ENCODE measurements at places on chromosomes 13 and 19. TPM values are rescaled to one million over a fixed set of nuclear protein-coding genes. Genes with fewer than 3 reads are reported as not detected.

The PSG3 gene
- not detected for total RNA-seq

The C13orf42 gene
- total RNA-seq = not detected

The CEACAM1 gene
- 9.4 TPM for total RNA-seq

The ZNF132 gene
- 10.4 TPM for total RNA-seq

The CARS2 gene
- 115 TPM for total RNA-seq

The HIPK4 gene
- not detected for total RNA-seq

The LRRC63 gene
- total RNA-seq = not detected

The B3GLCT gene
- 3.0 TPM for total RNA-seq

The ZNF835 gene
- total RNA-seq = 5.5 TPM

The C2CD4C gene
- not detected for total RNA-seq
